ENCODE measurements at places on chromosomes 5 and 9.

- DNase-seq, result no peak
These were observed 188.0 kb upstream of the ADCY2 start for GRCh38 chr5:7207979-7208378.

DNA sequence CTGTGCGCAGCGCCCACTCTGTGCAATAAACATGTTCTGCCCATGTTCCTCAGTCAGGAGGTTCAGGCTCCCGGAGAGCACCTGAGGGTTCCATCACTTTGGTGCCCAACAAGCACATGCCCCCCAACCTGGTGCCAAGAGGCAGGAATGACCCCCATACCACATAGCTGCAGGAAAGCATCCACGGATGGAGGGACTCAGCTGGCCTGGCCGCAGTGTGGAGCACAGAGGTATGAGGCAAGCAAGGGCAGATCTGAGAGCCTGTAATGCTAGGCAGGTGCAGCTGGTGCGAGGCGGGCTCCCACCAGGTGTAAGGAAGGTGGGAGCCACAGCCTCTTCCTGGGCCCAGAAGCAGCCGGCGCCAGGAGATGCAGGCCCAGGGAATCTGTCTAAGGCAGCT is 4.3 kb upstream of the MRNIP start:
- no peak for DNase-seq

DNA sequence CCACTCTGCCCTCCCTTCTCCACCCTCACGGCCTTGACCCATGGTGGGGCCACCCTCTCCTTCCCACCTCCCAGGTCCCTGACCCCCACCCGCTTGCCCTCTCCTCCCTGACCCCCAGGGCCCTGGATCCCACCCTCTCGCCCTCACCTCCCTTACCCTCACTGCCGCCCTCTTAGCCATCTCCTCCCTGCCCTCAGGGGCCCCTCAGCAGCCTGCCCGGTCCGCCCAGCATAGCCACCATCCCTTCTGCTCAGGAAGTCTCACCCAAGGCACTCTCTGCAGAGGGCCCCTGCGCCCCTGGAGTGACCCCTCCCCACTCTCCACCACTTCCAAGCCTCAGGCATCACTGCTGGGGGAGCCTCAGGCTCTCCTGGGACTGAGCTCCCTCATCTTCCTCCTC is 66.3 kb downstream of the MRPL36 start:
- DNase-seq, result no peak

DNA sequence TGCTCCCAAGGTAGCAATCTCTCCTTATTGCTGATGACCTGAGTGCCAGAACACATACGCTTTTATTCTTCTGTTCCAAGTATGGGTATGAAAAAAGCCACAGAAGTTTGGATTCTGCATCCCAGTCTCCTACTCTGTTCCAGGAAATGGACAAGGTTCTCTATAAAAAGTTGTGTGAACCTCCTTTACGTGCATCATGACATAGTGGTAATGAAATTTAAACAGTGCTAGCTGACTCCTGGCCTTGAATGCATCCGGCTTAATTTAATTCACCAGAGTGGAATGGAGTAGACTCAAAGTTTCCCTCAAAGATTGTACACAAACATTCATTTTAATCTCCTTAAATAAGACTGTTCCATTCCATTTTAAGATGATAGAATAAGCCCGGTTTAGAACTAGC is 68.9 kb downstream of the LURAP1L start:
- DNase-seq, result no peak

GRCh38 chr9:2972475-2972874 is 128.6 kb upstream of the PUM3 start:
- DNase-seq, result no peak

DNA sequence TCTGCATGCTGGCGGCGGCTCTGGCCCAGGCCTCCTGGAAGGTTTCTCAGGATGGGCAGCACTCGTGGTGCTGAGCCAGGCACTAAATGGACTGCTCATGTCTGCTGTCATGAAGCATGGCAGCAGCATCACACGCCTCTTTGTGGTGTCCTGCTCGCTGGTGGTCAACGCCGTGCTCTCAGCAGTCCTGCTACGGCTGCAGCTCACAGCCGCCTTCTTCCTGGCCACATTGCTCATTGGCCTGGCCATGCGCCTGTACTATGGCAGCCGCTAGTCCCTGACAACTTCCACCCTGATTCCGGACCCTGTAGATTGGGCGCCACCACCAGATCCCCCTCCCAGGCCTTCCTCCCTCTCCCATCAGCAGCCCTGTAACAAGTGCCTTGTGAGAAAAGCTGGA is 3.2 kb downstream of the SLC35A4 start:
- DNase-seq, result no peak

GRCh38 chr5:176541338-176542134 is 4.3 kb upstream of the RNF44 start:
- no peak for DNase-seq

- DNase-seq, result peak; percentile 61
These were observed 78.3 kb downstream of the CEP120 start for GRCh38 chr5:123344816-123345426.

- no peak for DNase-seq
These were observed 35.6 kb upstream of the COL5A1 start for GRCh38 chr9:134605966-134606357.

DNA sequence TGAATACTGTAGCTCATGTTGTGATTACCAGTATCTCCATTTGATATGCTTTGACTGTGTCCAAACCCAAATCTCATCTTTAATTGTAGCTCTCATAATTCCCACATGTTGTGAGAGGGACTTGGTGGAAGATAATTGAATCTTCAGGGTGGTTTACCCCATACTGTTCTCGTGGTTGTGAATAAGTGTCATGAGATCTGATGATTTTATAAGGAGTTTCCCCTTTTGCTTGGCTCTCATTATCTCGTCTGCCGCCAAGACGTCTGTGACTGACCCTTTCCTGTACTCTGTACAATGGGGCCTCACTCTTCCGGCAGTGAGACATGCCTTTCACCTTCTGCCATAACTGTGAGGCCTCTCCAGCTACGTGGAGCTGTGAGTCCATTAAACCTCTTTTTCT is 59.3 kb downstream of the TRIO start:
- DNase-seq, result no peak

GRCh38 chr5:1541702-1542400 is 18.1 kb upstream of the LPCAT1 start:
- DNase-seq, result no peak

GRCh38 chr5:139399501-139400121 is 4.3 kb downstream of the SPATA24 start:
- no peak for DNase-seq

DNA sequence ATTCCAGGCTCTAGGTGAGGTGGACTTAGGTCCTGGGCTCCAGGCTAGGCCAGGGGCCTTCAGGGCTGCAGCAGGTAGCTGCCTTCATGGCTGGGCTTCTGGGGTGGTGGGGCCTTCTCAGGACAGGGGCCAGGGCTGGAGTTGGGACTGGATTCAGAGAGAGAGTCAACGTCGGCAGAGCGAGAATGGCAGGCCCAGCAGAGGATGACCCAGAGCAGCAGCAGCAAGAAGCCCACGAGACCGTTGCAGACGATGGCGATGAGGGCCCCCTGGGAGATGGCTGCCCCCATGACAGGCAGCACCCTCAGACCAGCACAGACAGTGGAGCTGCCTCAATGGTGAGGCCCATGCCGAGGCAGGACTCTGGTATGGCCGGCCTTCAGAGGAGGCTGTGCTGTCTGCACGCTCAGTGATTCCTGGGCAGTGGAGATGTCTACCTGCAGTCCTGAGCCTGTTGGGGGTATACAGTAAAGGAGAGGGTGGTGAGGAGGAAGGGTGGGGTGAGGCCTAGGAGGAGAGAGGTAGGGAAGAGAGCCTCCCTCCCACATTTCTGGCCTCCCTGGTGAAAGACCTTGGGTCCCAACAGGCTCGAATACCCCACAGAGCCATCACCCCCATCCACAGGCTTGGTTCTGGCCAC is 1.3 kb downstream of the ENHO start:
- no peak for DNase-seq

DNA sequence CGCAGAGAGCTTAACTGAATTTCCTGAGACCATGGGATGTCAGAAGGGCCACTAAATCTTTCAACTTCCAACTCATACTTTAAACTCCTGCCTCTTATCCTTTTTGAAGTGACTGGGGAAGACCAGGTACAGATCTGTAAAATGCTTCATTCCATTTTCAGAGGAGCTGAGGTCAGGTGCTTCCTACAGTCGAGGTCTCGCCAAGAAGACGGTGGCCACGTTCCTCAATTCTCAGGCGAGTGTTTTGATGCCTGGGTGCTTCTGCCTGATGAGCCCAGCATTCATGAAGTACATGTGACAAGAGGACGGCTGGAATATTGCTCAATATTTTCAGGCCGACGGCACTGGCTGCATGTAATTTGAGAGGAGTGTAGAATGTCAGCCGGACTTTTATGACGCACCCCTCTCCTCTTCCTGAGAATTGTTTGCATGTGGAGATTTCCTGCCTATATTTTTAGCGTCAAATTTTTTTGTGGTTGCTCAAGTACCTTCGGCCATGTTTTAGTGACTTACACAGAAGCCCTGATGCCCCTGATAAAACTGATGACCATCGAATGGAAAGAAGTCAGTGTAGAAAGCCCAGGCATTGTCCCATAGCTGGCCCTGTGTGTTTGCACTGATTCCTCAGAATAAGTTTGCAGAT is 38.8 kb upstream of the GLRX start:
- DNase-seq, result no peak

DNA sequence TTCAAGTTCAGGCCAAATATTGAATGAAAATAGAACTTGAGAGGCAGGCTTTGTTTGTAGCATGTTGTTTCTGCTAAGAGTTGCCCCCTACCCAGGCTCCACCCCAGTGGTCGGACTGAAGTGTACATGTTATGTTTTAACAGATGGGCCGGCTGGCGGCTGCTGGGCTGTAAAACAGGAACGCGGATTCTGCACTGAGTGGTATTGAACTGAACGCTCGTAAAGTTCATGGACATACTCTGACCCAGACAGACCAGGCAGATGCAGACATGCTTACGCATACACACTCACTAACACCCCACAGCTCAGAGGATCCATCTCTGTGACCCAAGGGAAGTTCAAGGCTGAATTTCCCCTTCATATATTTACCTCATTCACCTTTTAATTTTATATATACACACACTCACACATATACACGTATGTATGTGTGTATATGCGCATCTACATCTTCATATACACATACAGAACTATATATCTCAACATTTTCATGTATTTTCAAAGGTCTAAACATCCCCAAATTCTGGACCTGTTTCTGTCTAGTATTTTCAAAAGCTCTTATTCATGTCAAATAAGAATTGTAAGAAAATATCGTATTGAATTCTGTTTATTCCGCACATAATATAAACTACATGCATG is 1.4 kb downstream of the MARCHF3 start:
- no peak for DNase-seq

DNA sequence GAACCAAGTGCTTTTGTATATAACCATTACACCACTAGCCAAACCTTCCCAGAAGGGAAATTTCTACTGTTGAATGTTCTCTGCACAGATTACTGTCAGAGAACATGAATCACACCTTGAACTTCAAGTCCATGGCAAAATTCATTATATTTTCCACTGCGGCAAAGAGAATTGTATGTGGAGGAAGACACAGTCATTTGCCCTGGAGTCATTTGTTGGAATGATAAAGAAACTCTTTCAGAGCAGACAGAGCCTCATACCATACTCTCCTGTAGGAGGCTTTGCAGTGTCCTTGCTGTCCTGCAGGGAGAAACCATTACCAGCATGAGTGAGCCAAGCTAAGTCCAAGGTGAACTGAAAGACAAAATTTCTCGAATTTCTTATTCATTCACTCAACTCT is 369.0 kb downstream of the ARHGEF28 start:
- no peak for DNase-seq

- no peak for DNase-seq
These were observed 108.1 kb upstream of the SLC27A6 start for GRCh38 chr5:128857076-128857677.

DNA sequence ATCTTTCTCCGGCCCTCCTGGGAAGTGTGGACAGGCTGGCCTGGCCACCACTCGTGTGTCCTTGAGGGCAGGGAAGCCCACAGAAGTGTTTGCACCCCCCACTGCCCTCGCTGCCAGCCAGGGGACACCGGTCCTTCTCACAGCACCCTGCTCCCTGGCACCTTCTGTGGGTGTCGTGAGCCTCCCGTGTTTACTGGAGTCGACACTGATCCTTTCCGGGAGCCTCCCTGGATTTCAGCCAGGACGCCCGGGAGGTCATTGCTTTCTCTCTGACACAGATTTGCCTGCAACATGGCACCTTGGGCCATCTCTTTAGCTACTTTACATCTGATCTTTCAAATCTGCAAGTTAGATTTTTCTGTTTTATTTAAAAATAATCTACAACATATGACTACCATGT is 120.4 kb upstream of the CACNA1B start:
- DNase-seq, result no peak

DNA sequence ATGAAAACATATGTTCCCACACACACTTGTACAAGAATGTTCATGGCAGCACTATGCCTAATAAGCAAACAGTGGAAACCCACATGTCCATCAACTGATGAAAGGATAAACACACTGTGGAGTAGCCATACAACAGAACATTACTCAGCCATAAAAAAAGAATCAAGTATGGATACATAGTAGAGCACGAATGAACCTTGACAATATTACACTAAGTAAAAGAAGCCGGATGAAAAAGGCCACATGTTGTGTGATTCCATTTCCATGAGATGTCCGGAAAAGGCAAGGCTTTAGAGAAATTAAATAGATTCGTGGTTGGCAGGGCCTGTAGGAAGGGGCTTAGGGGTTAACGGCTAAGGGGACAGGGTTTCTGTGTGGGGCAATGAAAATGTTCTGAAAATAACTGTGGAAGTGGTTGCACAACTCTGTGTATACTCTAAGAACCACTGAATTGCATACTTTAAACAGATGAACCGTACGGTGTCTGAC is 51.4 kb downstream of the COL23A1 start:
- no peak for DNase-seq

- peak; percentile 76 for DNase-seq
These were observed 118.0 kb downstream of the ESM1 start for GRCh38 chr5:54867310-54867944.

- DNase-seq, result no peak
These were observed 142.9 kb downstream of the NFIB start for GRCh38 chr9:14170973-14171596.

- DNase-seq, result no peak
These were observed 94.2 kb upstream of the NFIL3 start for GRCh38 chr9:91517801-91518200.

DNA sequence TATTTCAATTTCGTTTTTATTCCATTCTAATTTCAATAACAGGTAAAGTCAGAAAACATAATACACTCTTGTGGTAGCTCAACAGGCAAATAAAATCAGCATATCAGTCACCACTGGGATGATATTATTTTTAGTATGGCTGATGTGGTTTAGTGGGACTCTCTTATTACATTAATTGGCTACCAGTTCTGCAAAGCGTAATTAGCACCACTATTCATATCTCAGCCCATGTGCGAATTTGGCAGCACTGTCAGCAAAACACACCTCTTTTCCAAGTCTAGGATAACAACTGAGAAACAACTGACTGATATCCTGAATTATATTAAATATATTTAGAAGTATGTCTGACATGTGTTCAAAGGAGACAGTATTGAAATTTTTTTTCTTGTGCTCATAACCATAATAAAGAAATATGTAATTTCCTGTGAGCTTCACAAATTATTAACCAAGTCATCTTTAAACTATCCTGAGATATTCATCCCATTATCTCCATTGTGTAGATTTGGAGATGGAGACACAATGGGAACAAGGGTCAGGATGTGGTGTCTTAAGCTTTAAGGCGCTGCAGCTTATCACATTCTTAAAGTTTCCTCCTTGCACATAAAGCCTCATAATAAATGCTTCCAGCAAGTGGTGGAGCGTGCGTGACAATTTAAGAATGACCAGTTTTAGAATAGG is 212.4 kb downstream of the TLE1 start:
- no peak for DNase-seq

GRCh38 chr9:129867136-129868022 is 32.1 kb downstream of the USP20 start:
- no peak for DNase-seq

Data from NCI-H1694 treated with DMSO at 0.1 percent for 48 hours (cell line).